Progenitor cell of endocrine pancreas (in vitro differentiated cells): ENCODE measurements at places on chromosomes 16 and 17.

DNA sequence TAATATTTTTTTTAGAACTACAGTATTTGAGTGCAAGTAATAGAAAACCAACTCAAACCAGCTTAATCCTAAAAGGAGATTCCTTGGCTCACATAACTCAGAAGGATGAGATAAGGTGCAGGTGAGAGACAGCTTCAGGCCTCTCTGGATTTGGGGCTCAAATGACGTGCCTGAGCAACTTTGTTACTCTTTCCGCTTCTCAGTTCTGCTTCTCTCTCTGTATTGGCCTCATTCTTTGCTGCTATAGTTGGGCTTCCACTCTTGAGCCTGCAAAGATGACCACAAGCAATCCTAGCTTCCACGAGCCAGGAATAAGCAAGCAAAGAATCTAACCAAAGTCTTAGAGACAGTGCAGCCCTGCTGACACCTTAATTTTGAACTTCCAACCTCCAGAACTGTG, 45.0 kb upstream of the NLK start:
- H3K36me3 ChIP-seq: no peaks in the 10 kb centered on the region
- H3K27me3 ChIP-seq: peaks cover 11% of the 10 kb centered on the region
- H3K27ac ChIP-seq: no peak overlapping the region
- no peak for DNase-seq

DNA sequence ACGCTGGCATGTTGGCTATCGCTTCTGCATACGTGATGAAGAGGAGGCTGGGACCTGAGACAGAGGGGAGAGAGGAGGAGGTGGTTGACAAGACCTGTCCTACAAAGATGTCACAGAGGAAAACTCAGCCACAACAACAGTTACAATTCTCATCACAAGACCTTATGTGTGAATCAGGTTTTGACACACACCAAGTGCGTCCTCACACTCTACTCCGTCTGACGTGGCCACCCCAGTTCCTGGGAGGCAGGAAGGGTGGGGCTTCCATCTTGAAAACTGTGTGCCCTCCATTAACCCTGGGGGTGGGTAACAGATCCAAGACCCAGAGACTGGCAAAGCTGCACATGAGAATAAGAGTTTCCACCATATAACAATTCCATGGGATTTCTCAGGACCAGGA, 24.1 kb downstream of the SLC6A4 start:
- H3K4me3 ChIP-seq: no peak overlapping the region
- H3K4me1 ChIP-seq: no peaks in the 10 kb centered on the region
- peaks cover 18% of the 10 kb centered on the region for H3K27me3 ChIP-seq
- H3K27ac ChIP-seq: no peak overlapping the region
- no peak for DNase-seq

DNA sequence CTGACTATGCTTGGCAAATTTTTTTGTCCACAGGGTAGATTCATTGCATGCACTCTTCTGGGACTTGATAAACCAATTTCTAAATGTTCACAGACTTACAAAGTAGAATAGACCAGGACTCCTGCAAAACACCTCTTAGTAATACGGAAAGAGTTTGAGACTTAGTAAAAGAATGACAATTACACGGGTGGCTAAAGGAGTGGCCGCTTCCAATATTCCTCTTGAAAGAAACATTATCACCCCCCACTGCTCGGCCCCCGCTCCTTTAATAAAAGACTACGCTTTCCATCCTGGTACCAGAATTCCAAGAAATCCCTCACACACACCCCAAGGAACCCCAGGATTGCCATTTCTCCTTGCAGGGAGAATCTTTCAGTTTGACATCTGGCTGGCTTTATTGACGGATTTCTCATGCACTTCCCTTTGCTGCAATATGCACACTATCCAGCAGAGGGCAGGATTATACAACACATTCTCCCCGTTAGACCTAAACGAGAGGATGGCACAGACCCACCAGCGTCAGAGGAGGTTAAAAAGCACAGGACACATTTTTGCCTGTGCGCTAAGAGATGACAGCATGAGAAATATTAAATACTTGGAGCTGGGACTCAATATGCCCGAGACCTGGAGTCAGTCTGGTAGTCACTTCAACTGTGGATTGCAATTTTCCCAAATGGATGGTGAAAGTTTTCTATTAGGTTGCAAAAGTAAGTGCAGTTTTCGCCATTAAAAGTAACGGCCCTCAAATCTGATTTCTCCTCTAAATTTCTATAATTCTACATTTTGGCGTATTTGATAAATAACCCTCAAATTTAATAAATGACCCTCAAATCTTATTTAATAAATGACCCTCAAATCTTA, 46.6 kb upstream of the NUDT7 start:
- no peak overlapping the region for H3K27ac ChIP-seq
- peak; percentile 64 for DNase-seq
- no peaks in the 10 kb centered on the region for H3K27me3 ChIP-seq
- H3K4me1 ChIP-seq: no peaks in the 10 kb centered on the region
- H3K36me3 ChIP-seq: no peaks in the 10 kb centered on the region
- no peak overlapping the region for H3K4me3 ChIP-seq

- DNase-seq: peak; percentile 13
- peaks cover 9% of the 10 kb centered on the region for H3K4me1 ChIP-seq
- no peaks in the 10 kb centered on the region for H3K27me3 ChIP-seq
- H3K4me3 ChIP-seq: peak overlapping the region; percentile 87
- H3K36me3 ChIP-seq: peaks cover 8% of the 10 kb centered on the region
- H3K27ac ChIP-seq: peak overlapping the region; percentile 95
Observed at GRCh38 chr17:35433075-35433894, 985 bp upstream of the SLFN12 start.

- H3K27me3 ChIP-seq: no peaks in the 10 kb centered on the region
- H3K36me3 ChIP-seq: peaks cover 16% of the 10 kb centered on the region
- H3K4me1 ChIP-seq: peaks cover 25% of the 10 kb centered on the region
- no peak overlapping the region for H3K4me3 ChIP-seq
- DNase-seq: no peak
Observed at GRCh38 chr16:70746040-70746707, 54.8 kb downstream of the VAC14 start.

DNA sequence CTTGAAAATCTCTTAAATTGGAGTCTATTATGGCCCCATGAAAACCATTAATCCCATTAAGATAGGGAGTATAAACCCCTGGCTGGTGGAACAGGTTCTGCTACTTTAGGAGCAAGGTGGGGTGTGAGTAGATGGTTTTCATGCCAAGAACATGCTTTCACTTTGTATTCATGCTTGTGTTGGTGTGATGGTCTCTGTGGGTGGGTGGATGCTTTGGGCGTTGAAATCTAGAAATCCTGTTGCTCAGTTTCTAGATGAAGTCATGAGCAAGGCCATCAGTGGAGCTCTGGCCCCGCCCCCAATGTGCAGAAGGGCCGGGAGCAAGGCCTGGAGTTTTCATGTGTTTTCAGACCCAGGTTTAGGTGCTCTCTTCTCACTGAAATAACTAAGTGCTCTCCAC, 20.1 kb downstream of the PLD6 start:
- H3K27me3 ChIP-seq: no peaks in the 10 kb centered on the region
- peaks cover 27% of the 10 kb centered on the region for H3K4me1 ChIP-seq
- no peak for DNase-seq
- peak overlapping the region; percentile 67 for H3K27ac ChIP-seq

DNA sequence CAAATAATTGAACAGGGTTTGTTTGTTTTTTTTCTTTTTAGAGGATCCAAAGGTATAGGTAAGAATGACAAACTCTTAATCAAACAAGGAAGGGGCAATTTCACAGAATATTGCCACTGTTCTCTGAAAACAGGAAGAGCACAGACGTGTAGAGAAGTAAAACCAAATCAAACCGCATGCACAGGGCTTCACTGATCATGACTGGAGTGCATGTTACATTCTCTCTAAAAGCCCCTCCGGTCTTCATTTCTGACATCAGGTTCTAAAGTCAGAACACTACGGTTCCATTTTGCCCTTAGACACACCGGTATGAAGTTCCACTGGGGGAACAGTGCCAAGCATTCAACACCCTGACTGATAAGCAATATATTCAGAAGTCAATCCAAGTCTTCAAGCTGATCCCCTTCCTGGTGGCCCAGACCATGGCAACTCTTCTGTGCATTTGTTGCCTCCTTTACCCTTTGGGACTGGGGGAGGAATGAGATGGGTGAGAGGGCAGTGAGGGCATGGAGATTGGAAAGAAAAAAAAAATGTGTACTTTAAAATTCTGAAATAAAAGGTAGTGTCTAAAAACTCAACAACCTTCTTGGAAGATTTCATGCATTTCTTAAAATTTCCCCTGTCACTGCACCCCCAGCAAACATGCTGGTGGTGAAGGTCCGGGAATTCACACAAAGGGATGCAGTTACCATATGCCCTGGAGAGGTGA, 1.4 kb downstream of the MMD start:
- H3K27me3 ChIP-seq: peaks cover 10% of the 10 kb centered on the region
- H3K4me1 ChIP-seq: peaks cover 14% of the 10 kb centered on the region
- no peak for DNase-seq

DNA sequence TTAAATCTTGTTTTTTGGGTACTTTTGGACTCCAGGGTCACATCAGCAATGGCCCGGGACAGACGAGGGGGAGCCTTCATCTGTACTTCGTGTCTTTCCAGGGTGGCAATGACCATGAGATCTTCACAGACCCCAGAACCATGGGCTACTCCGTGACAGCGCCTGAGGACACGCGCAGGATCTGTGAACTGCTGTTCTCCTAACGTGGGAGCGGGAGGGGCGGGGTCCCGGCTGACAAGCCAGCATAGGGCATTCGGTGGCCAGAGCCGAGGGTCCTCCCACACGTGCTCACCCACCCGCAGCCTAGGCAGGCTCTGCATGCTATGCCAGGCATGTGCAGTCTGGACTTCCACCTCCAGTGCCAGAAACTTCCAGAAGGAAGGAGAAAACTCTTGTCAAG, 21.2 kb downstream of the CARHSP1 start:
- H3K27me3 ChIP-seq: no peaks in the 10 kb centered on the region
- no peak overlapping the region for H3K27ac ChIP-seq
- peaks cover 7% of the 10 kb centered on the region for H3K4me1 ChIP-seq
- no peak for DNase-seq

- H3K4me1 ChIP-seq: peaks cover 9% of the 10 kb centered on the region
- H3K27ac ChIP-seq: peak overlapping the region; percentile 99
- no peaks in the 10 kb centered on the region for H3K27me3 ChIP-seq
- no peaks in the 10 kb centered on the region for H3K36me3 ChIP-seq
- DNase-seq: peak; percentile 78
Observed at GRCh38 chr17:20992987-20993862, 49.6 kb downstream of the USP22 start.
